ENCODE measurements at places on chromosomes 12 and 14. TPM values are rescaled to one million over a fixed set of nuclear protein-coding genes. Genes with fewer than 3 reads are reported as not detected.

The TPPP2 gene
- polyA plus RNA-seq = 0.17 TPM

The KRT85 gene
- not detected for polyA plus RNA-seq

The STYK1 gene
- polyA plus RNA-seq = 0.07 TPM

The PTCSC3 gene
- not detected for polyA plus RNA-seq

The CYP27B1 gene
- 0.48 TPM for polyA plus RNA-seq

The ALDH1L2 gene
- 8.1 TPM for polyA plus RNA-seq

The A2M gene
- polyA plus RNA-seq = 352 TPM

The C12orf42 gene
- 1.9 TPM for polyA plus RNA-seq

The PTPRQ gene
- 2.2 TPM for polyA plus RNA-seq

The DHRS2 gene
- polyA plus RNA-seq = not detected

The POLE2 gene
- polyA plus RNA-seq = 12.0 TPM

The HSPA2 gene
- polyA plus RNA-seq = 9.0 TPM

The MRPS35 gene
- 57.3 TPM for polyA plus RNA-seq

The FITM1 gene
- 127 TPM for polyA plus RNA-seq

The NGB gene
- not detected for polyA plus RNA-seq

The NUAK1 gene
- 12.0 TPM for polyA plus RNA-seq

The ADGRD1 gene
- 11.3 TPM for polyA plus RNA-seq

The ACSS3 gene
- 6.5 TPM for polyA plus RNA-seq

Data from muscle of back (tissue), 13 donors.